ENCODE measurements at places on chromosomes 13 and 19.

GRCh38 chr13:106534639-106535551, 567 bp downstream of the EFNB2 start:
- no peak for DNase-seq

- DNase-seq = no peak
Measured at GRCh38 chr19:4319067-4319718, 14.8 kb downstream of the FSD1 start.

GRCh38 chr13:60627071-60627686, 230.2 kb downstream of the TDRD3 start:
- peak; percentile 6 for DNase-seq

DNA sequence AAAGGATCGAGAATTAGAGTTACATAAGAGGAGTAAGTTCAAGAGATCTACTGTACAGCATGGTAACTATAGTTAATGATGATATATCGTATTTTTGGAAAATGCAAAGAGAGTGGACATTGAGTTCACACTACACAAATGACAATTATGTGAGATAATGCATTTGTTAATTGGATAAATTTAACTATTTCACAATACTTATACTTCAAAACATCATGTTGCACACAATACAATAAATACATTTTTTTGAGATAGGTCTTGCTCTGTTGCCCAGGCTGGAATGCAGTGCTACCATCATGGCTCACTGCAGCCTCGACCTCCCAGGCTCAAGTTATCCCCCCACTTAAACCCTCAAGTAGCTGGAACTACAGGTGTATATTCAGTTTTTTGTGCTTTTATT, 8.1 kb upstream of the CYP2F1 start:
- DNase-seq = no peak

GRCh38 chr13:89465366-89465765, 1794.2 kb downstream of the SLITRK5 start:
- no peak for DNase-seq

- peak; percentile 76 for DNase-seq
Measured at GRCh38 chr19:41706741-41707501, 1.5 kb upstream of the CEACAM5 start.

DNA sequence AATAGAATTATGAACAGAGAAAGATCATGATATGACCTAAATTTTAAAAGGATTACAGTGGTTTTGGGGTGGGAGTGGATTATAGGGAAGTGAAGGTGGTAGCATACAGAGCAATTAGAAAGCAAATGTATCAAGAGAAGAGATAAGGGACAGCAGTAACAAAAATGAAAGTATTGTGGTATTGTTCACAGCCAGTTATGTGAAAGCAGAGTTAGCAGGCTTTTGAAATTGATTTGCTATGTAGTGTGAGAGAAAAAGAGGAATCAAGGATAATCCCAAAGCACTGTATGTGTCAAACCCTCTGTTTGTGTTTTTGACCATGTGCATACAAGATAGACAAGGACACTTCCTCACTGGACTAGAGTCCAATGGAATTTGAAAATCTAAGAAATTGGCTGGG, 1721.4 kb downstream of the PCDH9 start:
- DNase-seq = no peak

DNA sequence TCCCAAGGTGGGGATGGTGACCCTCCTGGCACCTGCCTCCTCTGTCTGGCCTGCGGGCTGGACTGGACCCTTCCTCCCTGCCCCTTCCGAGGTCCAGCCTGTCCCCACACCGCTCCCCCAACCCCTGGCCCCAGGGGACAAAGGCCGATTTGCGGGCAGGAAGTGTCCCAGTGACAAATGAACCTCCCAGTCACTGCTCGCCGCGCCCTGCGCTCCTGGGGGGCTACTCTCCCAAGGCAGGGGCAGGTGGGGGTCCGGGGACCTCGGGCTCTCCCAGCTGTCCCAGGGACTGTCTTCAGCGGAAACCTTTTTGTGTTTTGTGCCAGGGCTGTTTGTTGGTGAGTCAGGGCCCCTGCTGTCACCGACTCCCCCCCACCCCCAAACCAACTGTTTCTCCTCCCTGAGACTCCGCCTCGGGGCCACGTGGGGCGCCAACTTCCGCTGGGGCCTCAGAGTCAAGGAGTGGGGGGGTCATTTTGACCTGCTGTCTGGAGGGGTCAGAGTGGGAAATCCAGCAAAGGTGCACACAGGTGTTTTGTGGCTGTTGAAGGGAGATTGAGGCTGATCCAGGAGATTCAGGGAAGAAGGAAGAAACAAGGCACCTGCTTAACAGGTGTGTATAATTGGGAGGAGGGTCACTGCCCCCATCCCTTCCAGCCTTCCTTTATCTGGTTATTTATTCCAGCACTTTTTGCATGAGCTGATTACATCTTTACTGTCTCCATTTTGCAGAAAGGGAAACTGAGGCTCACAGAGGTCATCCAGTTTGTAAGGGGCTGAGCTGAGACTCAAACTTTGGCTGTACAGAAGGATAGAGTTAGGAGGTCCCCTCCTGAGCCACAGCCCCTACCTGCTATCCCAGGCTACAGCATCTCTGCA, 831 bp downstream of the PGPEP1 start:
- peak; percentile 78 for DNase-seq

DNA sequence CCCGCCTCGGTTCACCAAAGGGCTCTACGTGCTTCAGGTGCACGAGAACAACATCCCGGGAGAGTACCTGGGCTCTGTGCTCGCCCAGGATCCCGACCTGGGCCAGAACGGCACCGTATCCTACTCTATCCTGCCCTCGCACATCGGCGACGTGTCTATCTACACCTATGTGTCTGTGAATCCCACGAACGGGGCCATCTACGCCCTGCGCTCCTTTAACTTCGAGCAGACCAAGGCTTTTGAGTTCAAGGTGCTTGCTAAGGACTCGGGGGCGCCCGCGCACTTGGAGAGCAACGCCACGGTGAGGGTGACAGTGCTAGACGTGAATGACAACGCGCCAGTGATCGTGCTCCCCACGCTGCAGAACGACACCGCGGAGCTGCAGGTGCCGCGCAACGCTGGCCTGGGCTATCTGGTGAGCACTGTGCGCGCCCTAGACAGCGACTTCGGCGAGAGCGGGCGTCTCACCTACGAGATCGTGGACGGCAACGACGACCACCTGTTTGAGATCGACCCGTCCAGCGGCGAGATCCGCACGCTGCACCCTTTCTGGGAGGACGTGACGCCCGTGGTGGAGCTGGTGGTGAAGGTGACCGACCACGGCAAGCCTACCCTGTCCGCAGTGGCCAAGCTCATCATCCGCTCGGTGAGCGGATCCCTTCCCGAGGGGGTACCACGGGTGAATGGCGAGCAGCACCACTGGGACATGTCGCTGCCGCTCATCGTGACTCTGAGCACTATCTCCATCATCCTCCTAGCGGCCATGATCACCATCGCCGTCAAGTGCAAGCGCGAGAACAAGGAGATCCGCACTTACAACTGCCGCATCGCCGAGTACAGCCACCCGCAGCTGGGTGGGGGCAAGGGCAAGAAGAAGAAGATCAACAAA, 2.6 kb downstream of the PCDH17 start:
- peak; percentile 3 for DNase-seq

DNA sequence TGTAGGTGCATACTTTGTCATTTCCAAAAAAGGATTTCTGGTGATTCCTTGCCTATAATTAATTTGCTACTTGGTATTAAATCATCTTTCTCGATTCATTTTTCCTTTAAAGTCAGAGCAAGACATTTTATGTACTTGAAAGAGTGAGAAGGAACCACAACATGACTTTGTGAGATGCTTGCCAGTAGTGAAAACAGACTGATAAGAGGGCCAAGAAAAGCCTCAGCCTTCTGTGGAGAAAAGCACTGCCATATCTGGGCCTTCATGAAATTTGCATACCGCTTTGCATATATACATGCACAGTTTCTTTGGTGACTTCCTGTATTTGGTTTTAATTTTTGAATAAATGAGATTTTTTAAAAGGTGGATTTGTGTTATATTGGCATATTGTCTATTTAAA, 128.4 kb downstream of the CDK8 start:
- no peak for DNase-seq

DNA sequence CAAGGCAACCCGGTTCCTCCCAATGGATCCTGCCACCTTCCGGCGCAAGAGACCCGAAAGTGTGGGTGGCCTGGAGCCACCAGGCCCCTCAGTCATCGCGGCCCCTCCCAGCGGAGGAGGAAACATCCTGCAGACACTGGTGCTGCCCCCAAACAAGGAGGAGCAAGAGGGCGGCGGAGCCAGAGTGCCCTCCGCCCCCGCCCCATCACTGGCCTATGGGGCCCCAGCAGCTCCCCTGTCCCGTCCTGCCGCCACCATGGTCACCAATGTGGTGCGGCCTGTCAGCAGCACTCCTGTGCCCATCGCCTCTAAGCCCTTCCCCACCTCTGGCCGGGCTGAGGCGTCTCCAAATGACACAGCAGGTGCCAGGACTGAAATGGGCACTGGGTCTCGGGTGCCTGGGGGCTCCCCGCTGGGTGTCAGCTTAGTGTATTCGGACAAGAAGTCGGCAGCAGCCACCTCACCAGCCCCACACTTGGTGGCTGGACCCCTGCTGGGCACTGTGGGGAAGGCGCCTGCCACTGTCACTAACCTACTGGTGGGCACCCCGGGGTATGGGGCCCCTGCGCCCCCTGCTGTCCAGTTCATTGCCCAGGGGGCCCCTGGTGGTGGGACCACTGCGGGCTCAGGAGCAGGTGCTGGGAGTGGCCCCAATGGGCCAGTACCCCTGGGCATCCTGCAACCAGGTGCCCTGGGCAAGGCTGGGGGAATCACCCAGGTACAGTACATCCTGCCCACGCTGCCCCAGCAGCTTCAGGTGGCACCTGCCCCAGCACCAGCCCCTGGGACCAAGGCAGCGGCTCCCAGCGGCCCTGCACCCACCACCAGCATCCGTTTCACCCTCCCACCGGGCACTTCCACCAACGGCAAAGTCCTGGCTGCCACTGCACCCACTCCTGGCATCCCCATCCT, 11.2 kb upstream of the PRR19 start:
- DNase-seq = peak; percentile 49

- DNase-seq = no peak
Measured at GRCh38 chr19:48636859-48637448, at the start of gene DBP. DBP (minus strand) TSS chr19:48637379; CDS start chr19:48636994, 385 bp downstream.

DNA sequence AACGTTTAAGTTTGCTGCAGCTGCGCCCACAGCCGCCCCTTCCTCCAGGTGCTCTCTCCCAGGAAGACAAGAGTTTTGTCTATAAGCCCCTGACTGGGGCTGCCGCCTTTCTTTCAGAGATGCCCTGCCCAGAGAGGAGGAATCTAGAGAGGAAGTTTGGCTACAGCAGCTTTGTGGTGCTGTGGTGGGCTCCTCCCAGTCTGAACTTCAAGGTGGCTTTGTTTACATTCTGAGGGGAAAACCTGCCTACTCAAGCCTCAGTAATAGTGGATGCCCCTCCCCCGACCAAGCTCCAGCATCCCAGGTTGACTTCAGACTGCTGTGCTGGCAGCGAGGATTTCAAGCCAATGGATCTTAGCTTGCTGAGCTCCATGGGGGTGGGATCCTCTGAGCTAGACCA, 6.4 kb upstream of the ERICH6B start:
- no peak for DNase-seq

DNA sequence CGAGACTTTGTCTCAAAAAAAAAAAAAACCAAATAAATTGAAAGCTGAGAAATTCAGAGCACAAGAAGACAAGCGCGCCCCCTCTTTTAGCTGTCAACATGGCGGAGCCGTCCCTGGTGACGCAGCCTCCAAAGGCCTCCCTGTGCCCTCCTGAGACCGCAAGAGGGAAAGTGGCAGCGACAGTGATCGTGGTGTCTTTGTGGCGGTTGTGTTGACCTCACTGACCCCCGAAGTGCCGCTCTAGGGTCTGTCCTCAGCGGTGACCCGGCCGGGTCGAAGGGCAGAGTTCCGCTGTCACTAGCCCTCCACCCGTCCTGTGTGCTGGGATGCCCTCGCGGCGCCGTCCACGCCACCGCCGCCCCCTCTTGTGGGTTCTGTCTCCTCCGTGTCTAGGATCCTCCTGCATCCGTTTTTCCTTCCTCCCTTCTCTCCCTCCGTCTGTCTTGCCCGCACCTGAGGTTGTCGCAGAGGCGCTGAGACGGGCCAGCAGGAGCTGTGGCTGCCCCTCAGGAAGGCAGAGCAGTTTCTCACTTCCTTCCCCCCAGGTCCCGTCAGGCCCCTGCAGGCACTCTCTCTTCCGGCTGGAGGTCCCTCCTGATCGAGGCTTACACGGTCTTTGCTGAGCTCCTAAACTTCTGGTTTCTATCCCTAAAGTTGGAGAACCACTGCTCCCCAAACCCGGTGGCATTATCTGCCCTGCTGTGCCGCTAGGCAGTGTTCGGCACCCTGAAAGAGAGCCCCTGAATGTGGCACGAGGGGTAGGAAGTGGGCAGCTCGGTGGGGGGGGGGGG, 7.2 kb downstream of the UHRF1 start:
- DNase-seq = peak; percentile 33

GRCh38 chr13:51643882-51644281, 59.6 kb downstream of the WDFY2 start:
- no peak for DNase-seq

Measured in activated CD4-positive, alpha-beta T cell treated with anti-CD3 and anti-CD28 coated beads, Interleukin-2, amount 50 U/mL, for 48 hours (primary cell).